ENCODE measurements at places on chromosomes 12 and 14.

DNA sequence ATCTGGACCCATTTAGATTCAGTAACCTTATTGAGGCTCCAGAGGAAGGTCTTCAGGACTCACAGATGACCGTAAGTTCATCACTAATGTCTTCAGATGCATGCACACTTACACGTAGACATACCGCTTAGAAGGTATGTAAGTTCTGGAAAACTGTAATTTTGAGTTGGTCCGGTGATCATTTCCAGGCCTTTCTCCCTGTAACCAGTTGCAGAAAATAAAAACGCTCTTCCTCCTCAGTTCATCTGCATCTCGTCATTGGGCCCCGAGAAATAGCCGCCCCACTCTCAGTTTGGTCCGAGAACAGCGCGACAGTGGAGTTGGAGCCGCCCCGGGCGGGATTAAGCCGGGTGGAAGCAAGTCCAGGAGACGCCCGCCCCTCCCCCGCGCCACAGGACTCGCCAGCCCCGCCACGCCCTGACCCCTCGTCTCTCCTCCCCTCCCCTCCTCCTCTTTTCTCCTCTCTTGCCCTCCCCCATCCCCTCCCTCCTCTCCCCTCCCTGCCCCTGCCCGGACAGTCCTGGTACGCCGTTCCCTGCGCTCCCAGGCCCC, 83.7 kb downstream of the TNFAIP2 start:
- no peak for ATAC-seq

DNA sequence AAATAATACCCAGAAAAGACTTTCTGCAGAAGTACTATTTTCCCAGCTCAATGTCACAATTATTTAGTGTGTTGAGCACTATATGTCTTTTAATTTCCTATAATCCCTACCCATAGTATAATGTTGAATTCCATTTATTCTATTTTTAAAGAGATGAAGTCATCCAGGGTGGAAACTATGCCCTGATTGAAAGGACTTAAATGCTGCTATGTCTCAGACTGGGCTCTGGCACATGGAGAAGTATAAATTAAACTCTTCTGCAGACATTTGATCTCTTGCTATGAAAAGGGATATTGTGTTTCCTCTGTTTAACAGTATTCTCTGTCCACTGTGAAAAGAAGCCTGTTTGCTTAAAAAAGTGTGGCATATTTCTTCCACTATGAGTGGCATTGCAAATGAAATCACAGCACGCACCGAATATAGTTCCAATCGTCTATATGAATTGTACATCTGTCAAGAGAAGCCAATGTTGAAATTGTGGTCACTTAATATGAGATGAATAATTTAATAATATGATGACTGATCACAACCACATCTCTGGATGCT, 192.3 kb downstream of the BCAT1 start:
- no peak for ATAC-seq

GRCh38 chr12:31122481-31122880, 48.8 kb downstream of the DDX11 start:
- no peak for ATAC-seq

DNA sequence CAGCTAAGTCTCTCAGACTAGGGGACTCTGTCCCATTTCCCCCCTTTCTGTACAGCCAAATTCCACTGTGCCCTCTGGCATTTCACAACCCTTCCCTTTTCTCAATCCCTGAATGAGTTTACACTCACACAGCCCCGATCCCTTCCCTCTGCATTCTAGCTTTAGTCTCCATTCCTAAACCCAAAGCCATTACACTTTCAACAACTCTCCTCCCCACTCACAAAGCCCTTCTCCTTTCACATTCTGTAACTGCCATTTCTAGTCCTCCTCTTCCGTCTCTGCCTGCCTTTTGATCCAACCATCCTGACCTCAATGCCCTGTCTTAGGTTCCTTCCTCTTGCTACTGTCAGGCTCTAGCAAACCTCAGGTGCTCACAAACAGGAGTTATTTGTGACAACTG, 3.6 kb downstream of the ZFHX2 start:
- ATAC-seq, result no peak

DNA sequence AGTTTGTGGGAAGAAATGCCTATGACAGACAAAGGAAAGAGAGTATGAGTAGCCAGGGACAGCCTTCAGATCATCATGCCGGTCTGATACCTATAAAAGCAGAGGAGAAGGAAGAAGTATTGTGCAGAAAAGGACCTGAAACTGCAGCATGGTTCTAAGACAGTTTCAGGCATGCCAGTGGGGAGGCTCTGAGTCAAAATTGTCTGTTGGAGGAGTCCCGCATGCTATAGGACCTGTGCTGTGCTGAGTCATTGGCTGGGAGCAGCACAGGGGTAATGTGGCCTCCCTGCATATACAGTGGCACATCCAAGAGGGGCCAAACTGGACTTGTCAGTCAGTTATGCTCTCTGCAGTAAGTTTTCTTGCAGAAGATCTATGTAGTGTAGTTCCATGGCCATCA, 40.7 kb downstream of the NEUROD4 start:
- peak; percentile 91 for ATAC-seq

DNA sequence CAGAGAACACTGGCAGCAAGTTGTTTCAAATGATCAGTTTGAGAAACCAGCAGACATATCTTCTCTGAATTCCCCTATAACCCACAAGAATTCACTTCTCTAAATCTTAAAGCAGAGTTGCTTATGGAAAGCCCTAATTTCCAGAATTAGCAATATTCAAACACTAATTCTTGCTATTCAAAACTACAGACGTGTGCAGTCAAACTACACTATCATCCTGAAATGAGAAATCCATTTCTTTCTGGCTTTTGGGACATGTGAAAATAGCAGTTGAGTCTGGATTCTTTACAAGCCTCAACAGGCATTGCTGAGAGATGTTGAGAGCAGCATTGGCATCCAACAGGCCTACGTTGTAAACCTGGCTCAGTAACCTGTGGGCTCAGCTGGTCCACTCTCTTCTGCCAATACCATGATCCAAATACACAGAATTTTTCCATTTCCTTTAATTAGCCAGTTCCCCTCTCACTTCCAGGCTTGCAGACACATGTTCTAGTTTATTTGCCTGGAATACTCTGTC, 74.6 kb upstream of the TMTC1 start:
- ATAC-seq, result no peak

GRCh38 chr12:31521964-31522363, 69.0 kb downstream of the DENND5B start:
- ATAC-seq, result no peak

GRCh38 chr12:132724506-132725241, 14.0 kb downstream of the PGAM5 start:
- no peak for ATAC-seq

DNA sequence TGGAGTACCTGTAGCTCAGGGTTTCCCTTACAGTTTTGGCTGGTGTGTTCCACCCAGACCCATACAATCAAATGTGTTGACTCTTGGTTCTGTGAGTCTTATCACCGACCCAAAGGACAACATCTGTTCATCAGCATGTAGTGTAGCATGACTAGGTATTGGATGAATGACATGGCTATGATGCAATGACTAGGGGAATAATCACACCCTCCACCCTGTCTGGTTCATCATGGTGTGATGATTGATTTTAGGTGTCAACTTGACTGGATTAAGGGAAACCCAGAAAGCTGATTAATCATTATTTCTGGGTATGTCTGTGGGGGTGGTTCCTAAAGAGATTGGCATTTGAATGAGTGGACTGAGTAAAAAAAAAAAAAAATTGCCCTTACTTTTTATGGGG, 311.3 kb downstream of the DPF3 start:
- peak; percentile 92 for ATAC-seq

GRCh38 chr12:14186193-14186502, 179.3 kb upstream of the ATF7IP start:
- ATAC-seq, result no peak

- ATAC-seq, result no peak
Observed at GRCh38 chr12:85130646-85131045, 94.5 kb downstream of the LRRIQ1 start.

GRCh38 chr12:113252494-113252893, 31.2 kb downstream of the TPCN1 start:
- ATAC-seq, result no peak

DNA sequence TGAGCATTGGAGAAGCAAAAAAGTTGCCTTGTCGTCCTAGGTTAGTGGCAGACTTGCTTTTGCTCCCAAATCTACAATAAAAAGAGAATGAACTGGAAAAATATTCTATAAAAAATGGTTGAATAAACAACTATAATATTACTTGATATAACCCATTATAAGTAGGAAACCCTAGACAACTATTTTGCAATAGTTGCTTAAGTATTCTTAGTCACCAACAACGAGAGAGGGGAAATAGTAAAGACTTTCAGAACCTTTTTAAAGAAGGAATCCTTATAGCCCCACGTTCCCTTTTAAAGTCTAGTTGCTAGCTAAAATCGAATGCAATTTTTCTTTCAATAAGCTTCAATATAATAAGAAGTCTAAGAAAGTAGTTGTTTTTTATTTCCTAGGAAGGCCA, 17.5 kb downstream of the AQP6 start:
- ATAC-seq, result no peak

GRCh38 chr12:5520037-5520436, 88.1 kb downstream of the NTF3 start:
- no peak for ATAC-seq

DNA sequence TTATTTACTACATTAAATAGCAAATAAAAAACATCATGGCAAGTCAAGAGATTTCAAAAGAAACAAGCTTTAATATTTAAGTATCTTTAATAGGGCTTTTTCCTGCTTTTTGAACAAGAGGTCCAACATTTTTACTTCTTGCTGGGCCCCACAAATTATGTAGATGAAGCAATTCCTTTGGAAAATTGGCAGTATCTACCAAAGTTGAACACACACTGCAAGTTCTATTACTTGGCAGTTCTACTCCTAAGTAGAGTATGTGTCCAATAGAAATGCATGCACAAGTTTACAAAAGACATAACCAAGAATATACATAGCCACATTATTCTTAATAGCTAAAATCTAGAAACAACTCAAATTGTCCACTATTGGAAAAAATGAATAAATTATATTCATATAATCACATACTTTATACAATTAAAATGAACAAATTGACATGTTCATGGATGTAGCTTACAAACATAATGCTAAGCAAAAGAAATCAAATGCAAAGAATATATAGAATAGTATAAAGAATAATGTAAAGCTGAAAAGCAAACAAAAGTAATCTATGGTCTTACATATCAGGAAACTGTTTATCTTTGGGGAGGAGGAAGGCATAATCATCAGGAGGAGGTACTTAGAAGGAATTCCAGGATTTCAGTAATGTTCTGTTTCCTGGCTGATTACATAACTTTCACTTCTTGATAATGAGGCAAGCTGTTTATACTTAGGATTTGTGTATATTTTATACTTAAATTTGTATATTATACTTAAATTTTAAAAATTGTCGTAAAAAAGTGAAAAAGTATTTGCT, 6.5 kb upstream of the TMBIM4 start:
- no peak for ATAC-seq

DNA sequence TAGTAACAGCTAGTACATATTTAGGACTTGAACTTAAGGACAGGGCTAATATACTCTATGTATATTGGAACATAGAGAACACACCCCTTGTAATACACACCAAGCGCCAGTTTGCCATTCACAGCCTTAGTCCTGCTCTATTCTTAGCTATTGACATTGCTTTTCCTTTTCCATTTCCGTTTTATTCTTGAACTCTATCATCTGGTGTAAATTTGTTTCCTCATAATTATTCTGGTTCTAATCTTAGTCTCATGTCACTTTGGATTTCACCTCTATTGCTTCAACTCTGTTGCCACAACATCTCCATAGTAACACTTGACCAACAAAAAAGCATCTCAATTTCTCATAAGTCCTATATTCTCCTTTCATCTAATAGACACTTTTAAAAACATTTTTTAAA, 225.7 kb downstream of the PHLDA1 start:
- no peak for ATAC-seq

GRCh38 chr14:96754845-96755184, 42.4 kb upstream of the VRK1 start:
- no peak for ATAC-seq

GRCh38 chr12:1644534-1645438, 15.8 kb downstream of the WNT5B start:
- no peak for ATAC-seq

GRCh38 chr12:94783862-94784261, 133.5 kb upstream of the TMCC3 start:
- ATAC-seq, result no peak

DNA sequence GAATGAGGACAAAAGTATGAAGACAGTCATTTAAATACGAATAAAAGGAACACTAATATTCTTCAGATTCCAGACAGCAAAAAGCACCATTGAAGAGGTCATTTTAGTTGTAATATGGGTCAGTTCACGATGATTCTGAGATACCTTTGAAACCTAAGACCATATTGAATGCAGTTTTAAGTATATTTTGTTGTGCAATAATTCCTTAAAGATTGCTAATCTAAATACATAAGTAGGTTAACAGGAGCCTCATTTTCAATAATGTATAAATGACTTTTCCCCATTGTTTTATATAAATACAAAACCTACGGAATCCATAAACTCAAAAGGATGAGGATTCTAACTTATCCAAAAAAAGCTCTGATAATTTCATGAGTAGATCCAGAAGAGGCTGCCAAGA, 5.8 kb downstream of the GNS start:
- no peak for ATAC-seq

DNA sequence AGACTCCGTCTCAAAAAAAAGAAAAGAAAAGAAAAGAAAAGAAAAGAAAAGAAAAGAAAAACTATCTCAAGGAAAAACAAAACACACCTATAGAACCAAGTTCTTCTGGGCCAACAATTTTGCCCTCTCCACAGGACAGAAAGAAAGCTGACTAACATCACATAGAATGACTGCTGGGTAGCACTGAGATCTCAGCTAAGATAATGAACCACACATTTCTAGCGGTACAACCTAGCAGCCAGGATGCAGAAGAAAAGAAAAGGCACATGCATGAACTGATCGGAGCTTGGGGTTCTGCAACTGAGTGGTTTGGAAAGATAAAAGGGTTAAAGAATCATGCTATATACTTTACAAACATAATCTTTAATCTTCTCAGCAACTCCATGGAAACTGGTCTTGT, 19.5 kb downstream of the TMED10 start:
- peak; percentile 82 for ATAC-seq

DNA sequence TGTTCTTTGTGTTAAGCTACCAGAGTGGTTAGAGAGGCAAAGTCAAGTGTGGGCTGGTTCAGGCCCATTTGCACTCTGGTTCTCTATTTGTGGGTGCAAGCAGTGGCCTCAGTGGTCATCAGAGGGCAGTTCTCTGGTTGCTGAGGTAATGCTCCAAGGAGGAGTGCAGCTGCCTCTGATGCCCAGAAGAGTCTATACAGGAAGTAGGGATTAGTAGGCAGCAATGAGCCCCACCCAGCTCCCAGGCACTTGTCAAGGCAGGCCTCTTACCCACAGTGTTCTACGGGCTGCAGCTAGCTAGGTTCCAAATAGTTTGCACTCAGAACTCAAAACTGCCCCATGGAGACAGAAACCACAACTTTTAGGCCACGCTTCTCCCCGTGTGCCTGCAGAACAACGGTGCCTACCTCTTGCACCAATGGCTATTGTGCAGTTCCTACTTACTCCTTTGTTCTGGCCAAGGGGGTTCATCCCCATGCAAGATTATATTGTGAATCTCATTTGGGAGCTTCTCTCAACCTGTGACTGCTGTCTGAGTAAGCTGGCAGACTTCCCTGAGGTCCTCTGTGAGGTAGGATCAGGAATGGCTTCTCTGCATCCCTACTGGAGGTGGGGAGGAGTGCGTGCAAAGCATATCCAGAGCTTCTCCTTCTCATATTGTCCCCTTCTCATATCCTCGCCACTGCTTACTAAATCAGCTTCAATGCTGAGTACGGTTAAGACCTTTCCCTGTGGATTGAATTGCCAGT, 410.3 kb upstream of the LMO3 start:
- ATAC-seq, result no peak
